NCI-H187 treated with DMSO at 0.1 percent for 48 hours (cell line): ENCODE measurements at places on chromosomes 11 and 22.

GRCh38 chr22:37752189-37753087, 55.3 kb upstream of the GCAT start:
- no peak for DNase-seq

GRCh38 chr22:20641198-20641892, 132.6 kb upstream of the SERPIND1 start:
- DNase-seq = no peak

DNA sequence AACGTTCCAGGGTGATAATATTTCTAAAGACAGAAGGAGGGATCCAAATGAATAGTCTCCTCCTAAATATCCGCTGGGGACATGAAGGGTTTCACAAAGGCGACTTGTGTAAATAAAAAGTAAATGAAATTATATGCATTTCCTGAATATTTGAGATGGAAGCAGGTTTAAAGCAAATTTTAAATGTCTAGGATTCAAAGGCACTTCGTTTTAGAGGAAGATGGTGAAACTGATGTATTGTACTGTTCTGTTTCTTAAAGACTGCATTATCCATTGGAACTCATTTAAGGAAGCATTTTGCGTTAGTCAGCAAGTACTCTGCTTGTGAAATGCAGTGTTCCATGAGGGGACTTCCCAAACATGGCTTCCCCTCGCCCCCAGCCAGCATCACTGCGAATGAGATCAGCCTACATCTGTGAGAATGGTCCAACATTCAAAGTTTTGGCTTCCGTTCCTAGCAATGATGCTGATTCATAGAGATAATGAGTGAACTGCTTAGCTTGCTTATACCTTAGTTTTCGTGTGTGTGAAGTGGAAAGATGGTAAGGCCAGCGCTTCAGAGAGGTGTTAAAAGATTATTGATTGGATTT, 1.5 kb downstream of the RAB39A start:
- DNase-seq = no peak

GRCh38 chr22:30609260-30610185, 2.5 kb downstream of the TCN2 start:
- DNase-seq = no peak

DNA sequence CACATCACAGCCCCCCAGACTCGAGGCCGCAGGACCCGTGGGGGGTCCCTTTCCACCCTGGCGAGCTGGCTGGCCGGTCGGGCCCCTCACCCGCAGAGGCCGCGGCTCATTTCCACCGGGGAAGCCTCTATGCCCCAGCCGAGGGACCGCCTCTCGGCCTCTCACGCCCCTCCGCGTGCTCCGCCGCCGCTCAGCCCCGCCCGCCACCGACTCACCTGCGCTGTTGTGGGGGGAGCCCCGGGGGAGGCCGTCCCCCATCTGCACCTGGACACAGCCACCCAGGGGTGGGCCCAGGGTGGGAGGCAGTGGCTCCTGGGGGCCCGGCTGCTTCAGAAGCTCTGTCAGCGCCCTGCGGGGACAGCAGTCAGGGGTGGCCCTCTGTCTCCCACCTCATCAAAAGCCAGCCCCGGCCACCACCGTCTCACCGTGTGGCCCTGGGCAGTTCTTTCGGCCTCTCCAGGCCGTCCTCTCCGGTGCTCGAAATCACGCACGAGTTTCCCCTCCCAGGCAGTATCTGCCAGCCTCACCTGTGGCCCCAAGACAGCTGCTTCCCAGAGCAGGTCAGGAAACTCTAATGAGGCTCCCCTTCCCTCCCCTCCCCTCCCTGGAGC, 3.8 kb downstream of the SHISA8 start:
- no peak for DNase-seq

DNA sequence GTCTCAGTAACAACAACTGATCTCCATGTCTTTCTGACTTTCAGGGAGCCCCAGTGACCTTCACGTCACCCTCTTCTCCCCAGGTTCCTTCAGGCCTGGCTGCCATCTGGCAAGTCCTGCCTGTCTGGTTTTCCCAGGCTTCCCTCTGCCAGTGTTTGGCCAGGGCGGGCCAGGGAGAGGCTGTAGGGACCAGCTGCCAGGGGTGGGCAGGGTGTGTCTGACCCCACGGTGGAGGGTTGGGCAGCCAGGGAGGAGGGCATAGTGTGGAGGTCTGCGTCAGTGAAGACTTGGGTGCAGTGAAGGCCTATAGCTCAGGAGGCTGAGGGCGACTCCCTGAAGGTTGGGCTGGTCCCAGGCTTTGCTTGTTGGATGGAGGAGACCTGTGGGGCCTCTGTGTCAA, 11.9 kb upstream of the MRGPRX2 start:
- no peak for DNase-seq

GRCh38 chr11:123559523-123559955, 94.9 kb downstream of the SCN3B start:
- peak; percentile 4 for DNase-seq

- no peak for DNase-seq
These were observed 369.4 kb downstream of the TBC1D22A start for GRCh38 chr22:47131632-47132427.

DNA sequence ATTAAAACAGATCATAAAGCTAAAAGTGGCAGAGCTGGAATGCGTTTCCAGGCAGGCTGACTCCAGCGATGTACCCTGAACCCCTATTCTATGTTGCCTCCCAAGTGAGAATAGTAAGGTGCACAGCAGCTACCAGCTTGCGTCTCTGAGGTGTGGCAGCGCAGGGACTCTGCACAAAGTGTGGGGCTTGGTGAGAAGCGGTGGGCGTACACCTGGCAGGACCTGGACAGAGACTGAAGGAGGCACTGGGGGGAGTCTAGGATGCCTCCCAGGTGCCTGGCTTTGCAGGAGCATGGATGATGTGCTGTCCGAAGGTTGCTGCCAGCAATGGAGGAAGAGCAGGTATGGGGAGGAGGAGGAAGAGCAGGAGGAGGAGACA, 42.9 kb downstream of the AMPD3 start:
- no peak for DNase-seq

GRCh38 chr11:1568441-1568911, 3.6 kb downstream of the DUSP8 start:
- no peak for DNase-seq

DNA sequence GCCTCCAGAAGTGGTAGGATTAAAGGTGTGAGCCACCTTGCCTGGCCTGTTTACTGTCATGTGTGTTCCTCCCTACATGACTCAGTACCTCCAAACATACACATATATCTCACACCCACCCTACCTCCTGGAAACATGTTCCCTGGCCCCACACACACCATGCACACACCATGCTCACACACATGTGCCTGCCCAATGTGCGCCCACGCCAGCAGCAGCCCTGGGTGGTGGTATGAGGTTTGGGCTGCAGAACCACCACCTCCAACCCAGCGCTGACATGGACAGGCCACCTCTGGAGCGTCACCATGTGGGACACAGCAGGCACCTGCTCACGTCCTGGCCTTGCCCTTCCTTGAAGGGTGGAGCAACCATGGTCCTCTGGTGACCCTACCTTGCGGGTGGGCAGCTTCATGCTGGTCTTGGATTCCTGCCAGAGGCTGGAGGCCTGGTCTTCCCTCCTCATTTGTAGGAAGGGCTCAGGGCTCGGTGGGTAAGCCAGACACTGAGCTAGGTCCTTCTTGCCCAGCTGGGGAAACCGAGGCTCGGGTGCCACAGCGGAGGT, 37.9 kb downstream of the KIAA1671 start:
- no peak for DNase-seq

DNA sequence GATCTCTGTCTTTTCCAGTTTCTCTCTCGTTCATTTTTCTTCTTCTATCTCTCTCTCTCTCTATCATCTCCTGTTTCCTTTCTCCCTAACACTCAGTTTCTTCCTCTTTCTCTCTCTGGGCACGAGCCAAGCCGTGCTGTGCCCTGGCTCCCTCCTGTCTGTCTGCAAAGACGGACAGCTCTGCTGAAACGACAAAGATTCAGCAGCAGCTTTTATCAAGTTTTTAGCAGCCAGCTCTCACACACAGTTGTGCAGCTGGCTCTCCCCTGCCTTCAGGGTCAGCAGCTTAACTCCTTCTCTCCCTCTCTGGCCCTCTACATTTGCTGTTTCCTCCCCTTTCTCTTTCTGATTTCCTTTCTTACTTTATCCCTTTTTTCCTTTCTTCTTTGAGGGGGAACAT, 352.0 kb upstream of the MPPED2 start:
- no peak for DNase-seq

DNA sequence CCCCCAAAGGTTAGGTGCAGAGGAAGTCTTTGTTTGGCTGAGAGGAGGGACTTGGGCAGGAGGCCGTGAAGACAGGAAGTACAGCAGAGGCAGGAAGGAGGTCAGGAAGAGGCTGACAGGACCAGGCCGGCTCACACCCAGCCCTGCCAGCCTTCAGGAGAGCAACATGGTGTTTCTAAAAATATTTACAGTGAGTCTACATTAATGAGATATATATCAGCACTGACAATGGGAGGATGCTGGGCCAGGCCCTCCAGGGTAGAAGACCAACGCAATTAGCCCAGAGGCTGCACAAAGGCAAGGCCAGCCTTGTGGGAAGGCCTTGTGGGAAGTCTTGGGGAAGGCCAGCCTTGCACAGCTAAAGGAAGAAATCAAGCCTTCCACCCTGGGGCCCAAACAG, 7.9 kb upstream of the APLNR start:
- DNase-seq = no peak
